ENCODE measurements at places on chromosomes 4 and X.

GRCh38 chrX:23699636-23700194, 32.4 kb downstream of the PRDX4 start:
- H3K27ac ChIP-seq: no peak overlapping the region
- H3K4me3 ChIP-seq: no peak overlapping the region
- no peaks in the 10 kb centered on the region for H3K27me3 ChIP-seq
- H3K36me3 ChIP-seq: no peaks in the 10 kb centered on the region

DNA sequence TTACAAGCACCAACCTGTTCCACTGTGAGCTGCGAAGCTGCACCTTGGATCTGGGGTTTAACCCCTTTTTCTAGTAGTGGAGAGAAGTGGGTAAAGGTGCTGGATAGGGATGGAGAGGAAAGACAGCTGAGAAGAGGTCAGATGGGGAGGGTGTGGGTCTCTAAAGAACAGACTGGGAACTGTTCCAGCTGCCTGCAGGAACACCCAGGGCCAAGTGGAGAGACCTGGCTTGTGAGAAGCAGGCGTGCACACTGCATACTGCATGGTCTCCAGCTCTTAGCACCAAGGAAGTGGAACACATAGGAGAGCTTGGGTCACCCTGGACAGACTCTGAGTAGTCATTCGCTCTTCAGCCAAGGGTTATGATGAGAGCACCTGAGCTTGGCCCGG, 16.1 kb downstream of the BCOR start:
- no peaks in the 10 kb centered on the region for H3K36me3 ChIP-seq
- H3K4me3 ChIP-seq: no peak overlapping the region
- no peak overlapping the region for H3K27ac ChIP-seq
- peaks cover 8% of the 10 kb centered on the region for H3K4me1 ChIP-seq
- H3K27me3 ChIP-seq: no peaks in the 10 kb centered on the region
- DNase-seq: no peak

DNA sequence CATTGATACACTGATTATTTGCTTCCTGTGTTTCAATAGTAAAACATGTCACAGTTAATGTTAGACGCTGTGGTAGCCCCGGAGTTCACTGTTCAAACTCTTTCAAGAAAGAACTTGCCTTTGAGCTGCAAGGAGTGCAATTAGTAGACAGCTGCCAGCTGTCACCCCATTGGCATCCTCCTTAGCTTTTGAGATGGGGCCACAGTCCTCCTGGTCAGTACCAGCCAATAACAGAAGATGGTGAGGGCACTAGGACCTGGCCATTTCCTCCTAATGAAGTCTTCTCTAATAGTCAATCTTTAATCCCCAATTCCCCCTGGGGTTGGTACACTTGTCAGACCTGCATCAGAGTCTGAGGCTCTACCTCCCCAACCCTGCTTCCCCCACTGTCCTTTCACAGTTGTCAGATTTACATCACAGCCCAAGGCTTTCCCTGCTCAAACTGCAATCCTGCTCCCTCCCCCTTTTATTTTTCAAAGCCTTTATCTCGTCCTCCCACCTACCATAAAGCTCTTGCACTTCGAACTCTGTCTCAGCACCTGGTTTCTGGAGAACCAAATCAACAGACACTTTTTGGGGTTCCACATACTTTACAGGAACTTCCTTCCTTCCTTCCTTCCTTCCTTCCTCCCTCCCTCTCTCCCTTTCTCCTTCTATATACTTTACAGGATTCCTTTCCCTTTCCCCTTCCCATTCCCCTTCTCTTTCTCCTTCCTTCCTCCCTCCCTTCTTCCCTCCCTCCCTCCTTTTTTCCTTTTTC, 182.0 kb downstream of the RASL11B start:
- H3K4me1 ChIP-seq: no peaks in the 10 kb centered on the region
- H3K4me3 ChIP-seq: no peak overlapping the region
- H3K36me3 ChIP-seq: no peaks in the 10 kb centered on the region
- H3K27ac ChIP-seq: no peak overlapping the region

- no peaks in the 10 kb centered on the region for H3K36me3 ChIP-seq
- H3K27ac ChIP-seq: no peak overlapping the region
- H3K27me3 ChIP-seq: no peaks in the 10 kb centered on the region
Observed at GRCh38 chrX:16162391-16162790, 4.9 kb upstream of the MAGEB17 start.

GRCh38 chr4:163486321-163486720, 8.2 kb upstream of the TMA16 start:
- no peaks in the 10 kb centered on the region for H3K27me3 ChIP-seq
- H3K4me3 ChIP-seq: no peak overlapping the region
- no peaks in the 10 kb centered on the region for H3K36me3 ChIP-seq
- H3K4me1 ChIP-seq: no peaks in the 10 kb centered on the region
- no peak overlapping the region for H3K27ac ChIP-seq

DNA sequence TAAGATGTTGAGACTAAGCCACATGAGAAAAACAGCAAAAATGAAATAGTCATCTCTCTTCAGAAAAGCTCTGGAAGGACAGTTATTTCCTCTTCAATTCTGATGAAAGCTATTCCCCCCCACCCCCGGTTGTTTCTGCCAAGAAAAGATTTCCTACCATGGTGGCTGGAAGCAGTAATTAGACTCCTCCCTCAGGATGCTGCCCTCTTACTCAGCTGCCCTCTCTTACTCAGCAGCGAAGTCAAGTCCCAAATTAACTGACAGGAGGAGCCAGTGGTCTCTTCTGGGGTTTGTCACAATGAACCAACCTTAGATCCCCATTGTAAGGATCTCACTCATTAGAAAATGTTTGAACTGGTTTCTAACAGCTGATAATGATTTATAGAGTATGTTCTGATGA, 38.0 kb downstream of the GPM6B start:
- no peak for DNase-seq
- no peak overlapping the region for H3K27ac ChIP-seq
- H3K4me3 ChIP-seq: no peak overlapping the region
- H3K27me3 ChIP-seq: no peaks in the 10 kb centered on the region
- no peaks in the 10 kb centered on the region for H3K4me1 ChIP-seq
- peaks cover 5% of the 10 kb centered on the region for H3K36me3 ChIP-seq

- no peaks in the 10 kb centered on the region for H3K27me3 ChIP-seq
- no peaks in the 10 kb centered on the region for H3K36me3 ChIP-seq
- H3K4me1 ChIP-seq: no peaks in the 10 kb centered on the region
Observed at GRCh38 chr4:154160519-154161301, 330.9 kb downstream of the DCHS2 start.

DNA sequence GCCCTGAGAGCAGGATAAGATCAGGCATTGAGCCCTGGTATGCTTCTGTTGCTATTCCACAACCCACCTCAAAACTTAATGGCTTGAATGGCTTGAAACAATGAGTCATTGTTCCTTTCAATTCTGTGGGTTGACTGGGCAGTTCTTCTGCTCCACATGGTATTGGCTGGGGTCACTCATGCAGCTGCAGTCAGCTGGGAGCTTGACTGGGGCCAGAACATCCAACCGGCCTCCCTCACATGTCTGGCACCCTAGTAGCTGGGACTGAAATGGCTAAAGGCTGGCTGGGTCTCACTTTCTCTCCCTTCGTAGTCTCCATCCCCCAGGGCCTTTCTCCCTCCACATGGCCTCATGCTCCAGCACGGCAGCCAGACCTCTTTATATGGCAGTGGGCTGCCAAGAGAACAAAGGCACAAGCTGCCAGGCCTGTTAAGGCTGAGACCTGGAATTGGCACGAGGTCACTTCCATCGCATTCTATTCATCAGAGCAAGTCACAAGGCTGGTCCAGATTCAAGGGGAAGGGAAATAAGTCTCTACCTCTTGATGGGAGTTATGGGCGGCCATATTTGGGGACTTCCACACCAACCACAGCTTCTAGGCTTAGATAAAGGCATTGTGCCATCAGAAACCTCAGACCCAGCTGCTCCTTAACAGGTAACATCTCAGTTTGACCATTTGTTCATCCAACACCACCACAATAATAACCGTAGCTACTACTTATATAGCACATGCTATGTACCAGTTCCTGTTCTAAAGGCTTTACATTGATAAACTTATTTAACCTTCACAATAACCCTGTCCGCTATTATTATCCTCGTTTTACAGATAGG, 159.7 kb upstream of the ATP6AP2 start:
- H3K36me3 ChIP-seq: no peaks in the 10 kb centered on the region
- H3K27ac ChIP-seq: no peak overlapping the region
- H3K4me3 ChIP-seq: no peak overlapping the region
- no peak for DNase-seq
- H3K4me1 ChIP-seq: no peaks in the 10 kb centered on the region

- H3K27ac ChIP-seq: no peak overlapping the region
- H3K36me3 ChIP-seq: no peaks in the 10 kb centered on the region
- no peak overlapping the region for H3K4me3 ChIP-seq
- no peak for DNase-seq
- H3K4me1 ChIP-seq: no peaks in the 10 kb centered on the region
- H3K27me3 ChIP-seq: no peaks in the 10 kb centered on the region
Observed at GRCh38 chrX:123424546-123424945, 240.5 kb downstream of the GRIA3 start.

DNA sequence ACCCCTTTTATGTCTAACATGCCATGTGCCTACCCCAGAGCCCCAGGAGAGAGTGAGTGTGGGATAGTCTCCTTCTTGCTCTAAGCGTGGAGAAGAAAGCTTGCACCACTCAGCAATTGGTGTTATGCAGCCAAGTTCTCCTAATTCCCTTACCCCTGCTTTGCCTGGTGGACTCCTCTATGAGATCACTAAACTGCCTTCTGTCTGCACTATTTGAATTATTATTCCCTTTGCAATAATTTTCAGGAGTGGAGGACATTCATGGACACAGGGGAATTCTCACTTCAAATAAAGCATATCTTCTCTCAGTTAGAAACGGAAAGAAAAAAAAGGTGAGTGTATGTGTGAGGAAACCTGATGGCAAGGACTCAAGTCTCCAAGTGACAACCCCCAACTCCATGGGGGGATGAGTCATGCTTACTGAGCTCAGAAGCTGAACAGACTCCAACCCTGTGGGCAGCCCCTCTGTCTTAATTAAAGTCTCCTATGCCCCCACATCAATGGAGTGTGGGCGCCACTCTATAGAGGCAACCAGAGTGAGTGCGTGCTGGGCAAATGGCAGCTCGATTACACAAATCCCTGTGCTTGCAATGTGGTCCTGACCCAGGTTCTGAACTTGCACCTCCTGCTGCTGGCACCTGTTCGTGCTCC, 381.9 kb downstream of the RAB28 start:
- H3K27me3 ChIP-seq: no peaks in the 10 kb centered on the region
- DNase-seq: no peak
- H3K36me3 ChIP-seq: no peaks in the 10 kb centered on the region
- H3K4me3 ChIP-seq: no peak overlapping the region
- no peak overlapping the region for H3K27ac ChIP-seq

DNA sequence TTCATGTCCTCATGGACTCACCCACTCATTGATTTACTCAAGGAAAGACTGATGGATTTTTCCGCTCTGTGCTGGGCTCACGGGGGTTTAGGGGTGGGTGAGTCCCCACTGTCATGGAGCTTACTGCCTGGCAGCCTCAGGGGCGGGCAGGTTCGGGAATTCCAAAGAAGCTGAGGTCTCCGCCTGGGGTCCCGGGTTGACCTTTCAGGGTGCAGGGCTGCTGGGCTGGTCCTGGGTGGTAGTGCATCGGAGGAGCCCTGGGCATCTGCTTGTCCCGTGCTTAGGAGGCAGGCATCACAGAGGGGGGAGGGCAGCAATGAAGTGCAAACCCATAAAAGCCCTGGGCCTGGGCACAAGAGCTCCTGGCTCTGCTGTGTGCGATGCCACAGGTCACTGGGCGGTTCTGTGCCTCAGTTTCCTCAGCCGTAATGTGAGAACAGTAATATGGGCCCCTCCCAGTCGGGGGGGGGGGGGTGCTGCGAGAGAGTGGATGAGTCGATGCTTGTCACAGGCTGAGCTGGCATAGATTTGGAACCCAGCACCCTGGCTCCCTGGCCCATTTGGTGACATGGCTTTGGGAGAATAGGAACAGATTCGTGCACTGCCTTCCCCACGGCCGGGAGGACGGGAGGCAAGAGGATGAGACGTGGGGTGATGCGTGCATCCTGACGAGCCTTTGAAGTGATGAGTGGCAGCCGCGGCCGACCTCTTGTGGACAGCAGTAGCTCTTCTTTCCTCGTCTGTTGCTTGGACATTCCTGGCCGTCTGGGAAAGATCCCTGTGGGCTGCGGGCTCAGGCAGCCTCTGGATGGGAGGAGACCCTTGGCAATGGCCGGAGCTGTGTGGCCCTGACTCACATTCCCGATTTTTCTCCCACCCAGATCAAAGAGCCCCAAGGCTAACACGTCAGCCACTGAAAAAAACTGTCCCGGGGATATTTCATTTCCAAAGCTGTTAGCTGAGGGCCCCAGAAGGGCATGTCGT, 42.0 kb downstream of the PSAPL1 start:
- DNase-seq: no peak
- H3K4me1 ChIP-seq: no peaks in the 10 kb centered on the region
- H3K4me3 ChIP-seq: no peak overlapping the region
- H3K27me3 ChIP-seq: no peaks in the 10 kb centered on the region
- no peaks in the 10 kb centered on the region for H3K36me3 ChIP-seq

- no peaks in the 10 kb centered on the region for H3K27me3 ChIP-seq
- no peak for DNase-seq
- no peaks in the 10 kb centered on the region for H3K36me3 ChIP-seq
Observed at GRCh38 chrX:23752740-23753415, 9.8 kb upstream of the ACOT9 start.

DNA sequence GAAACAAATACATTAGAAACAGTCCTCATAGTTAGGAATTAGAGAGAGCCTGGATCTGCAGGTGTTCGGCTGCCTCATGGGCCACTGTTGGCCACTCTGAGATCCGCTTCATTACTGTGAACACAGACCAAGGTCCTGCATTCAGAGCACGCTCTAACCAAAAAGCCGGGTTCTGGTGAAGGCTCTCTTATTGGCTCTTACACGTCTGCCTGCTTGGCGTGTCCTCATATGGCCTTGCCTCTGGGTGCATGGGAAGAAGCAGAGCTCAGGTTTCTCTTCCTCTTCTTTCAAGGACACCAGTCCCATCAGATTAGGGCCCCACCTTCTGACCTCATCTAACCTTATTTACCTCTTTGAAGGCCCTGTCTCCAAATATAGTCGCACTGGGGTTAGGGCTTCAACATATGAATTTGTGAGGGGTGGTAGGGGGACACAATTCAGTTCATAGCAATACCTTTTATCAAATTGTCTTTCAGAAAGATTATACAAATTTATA, 37.1 kb upstream of the ELF2 start:
- H3K4me1 ChIP-seq: no peaks in the 10 kb centered on the region
- no peaks in the 10 kb centered on the region for H3K36me3 ChIP-seq
- no peaks in the 10 kb centered on the region for H3K27me3 ChIP-seq
- H3K27ac ChIP-seq: no peak overlapping the region

DNA sequence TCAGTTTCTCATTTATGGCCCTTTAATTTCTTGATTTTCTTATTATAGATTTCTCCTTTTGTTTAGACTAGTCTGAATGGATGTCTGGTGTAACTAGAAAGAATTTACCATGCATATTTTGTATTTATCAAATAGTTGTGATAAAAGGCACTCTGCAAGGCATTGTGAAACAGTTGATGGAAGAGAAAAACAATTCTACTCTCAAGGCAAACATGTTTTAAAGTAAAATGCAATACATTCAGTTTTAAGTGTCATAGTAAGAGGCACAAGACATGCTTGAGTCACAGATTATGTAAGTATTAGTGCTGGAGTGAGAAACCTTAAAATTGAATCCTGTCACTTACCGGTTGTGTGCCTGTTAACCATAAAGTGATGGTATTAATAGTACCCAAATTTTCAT, 283.3 kb upstream of the DKK2 start:
- no peaks in the 10 kb centered on the region for H3K4me1 ChIP-seq
- no peaks in the 10 kb centered on the region for H3K27me3 ChIP-seq
- H3K4me3 ChIP-seq: no peak overlapping the region
- H3K36me3 ChIP-seq: no peaks in the 10 kb centered on the region

GRCh38 chr4:68410149-68410548, 37.1 kb upstream of the TMPRSS11E start:
- no peak overlapping the region for H3K4me3 ChIP-seq
- H3K27ac ChIP-seq: no peak overlapping the region
- H3K4me1 ChIP-seq: no peaks in the 10 kb centered on the region
- H3K36me3 ChIP-seq: no peaks in the 10 kb centered on the region

- no peak for DNase-seq
- H3K4me1 ChIP-seq: no peaks in the 10 kb centered on the region
- H3K27ac ChIP-seq: no peak overlapping the region
- no peaks in the 10 kb centered on the region for H3K27me3 ChIP-seq
Observed at GRCh38 chrX:36581030-36581429, 427.1 kb upstream of the FAM47C start.
